ENCODE measurements at places on chromosomes 16 and 17.
A peak's percentile ranks its signal among the peaks of the same experiment; 100 is the strongest.

DNA sequence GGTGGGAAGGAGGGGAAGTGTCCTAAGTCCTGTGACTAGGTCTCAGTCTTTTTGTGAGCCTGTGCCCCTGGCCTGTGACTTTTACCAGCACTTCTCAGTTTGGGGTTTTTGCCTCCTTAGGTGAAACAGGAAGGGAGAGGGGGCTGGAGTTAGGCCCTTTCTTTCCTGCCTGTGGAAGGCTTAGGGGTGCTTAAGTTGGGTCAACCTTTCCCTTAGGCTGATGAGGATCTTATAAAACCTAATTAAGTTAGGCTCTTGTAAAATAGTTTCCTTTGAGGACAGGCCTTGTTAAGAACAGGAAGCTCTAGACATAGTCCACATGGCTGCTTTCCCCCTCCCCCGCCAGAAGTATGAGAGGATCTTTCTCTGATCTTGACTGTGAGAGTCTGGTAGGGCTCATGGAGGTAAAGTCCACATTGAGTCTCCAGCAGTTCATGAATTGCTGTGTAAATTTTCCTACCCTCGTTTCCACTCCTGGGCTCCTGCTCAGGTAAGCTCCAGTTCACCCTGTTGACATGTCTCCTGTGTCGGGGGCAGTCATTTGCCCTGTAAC is 17.0 kb upstream of the DNASE1 start:
- peaks cover 21% of the 10 kb centered on the region for H3K4me1 ChIP-seq
- H3K27ac ChIP-seq: peak overlapping the region; percentile 47
- no peak overlapping the region for H3K4me3 ChIP-seq
- no peak for DNase-seq
- H3K36me3 ChIP-seq: peaks cover 10% of the 10 kb centered on the region
- no peaks in the 10 kb centered on the region for H3K27me3 ChIP-seq

- H3K4me3 ChIP-seq: peak overlapping the region; percentile 98
- H3K27ac ChIP-seq: peak overlapping the region; percentile 88
- H3K36me3 ChIP-seq: peaks cover 2% of the 10 kb centered on the region
These were observed 513 bp downstream of the CRLF3 start for GRCh38 chr17:30824002-30824355.

DNA sequence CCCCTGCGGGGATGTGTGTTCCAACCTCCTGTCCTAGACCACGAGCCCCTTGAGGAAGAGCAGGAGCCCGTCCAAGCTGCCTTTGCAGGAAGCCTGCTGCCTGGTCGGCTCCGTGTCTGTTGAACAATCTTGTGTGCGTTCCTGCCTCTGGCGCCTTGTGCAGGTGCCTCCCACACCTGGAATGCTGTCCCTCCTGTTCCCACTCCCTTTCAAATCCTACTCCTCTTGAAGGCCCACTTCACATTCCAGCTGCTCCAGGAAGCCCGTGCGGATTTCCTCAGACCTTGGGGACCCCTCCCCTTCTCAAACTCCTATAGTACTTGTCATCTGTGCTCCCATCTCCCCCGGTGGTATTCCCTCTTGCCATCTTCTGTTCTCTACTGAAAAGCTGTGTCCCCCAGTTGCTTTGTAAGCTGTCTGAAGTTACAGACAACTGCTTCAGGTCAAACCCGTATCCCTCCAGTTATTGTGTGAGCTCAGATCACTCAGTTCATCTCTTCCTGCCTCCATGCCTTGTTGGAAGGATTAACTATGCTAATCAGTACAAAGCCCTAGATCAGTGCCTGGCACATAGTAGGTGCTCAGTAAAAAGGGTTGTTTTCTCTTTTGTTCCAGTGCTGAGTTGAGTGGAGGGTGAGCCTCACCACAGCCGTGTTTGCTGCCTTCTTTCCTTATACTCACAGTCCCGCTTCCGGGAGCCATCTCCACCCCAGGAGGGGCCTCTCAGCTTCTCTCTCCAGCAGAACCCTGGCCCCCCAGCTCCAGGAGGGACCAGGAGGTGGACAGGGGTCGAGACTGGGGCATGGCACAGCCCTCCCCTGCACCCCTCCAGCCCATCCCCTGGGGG is 241.8 kb upstream of the CIBAR2 start:
- no peaks in the 10 kb centered on the region for H3K36me3 ChIP-seq
- peaks cover 3% of the 10 kb centered on the region for H3K27me3 ChIP-seq
- H3K27ac ChIP-seq: no peak overlapping the region
- no peaks in the 10 kb centered on the region for H3K4me1 ChIP-seq
- H3K4me3 ChIP-seq: no peak overlapping the region
- DNase-seq: no peak

- no peak overlapping the region for H3K27ac ChIP-seq
- peaks cover 2% of the 10 kb centered on the region for H3K4me1 ChIP-seq
- peaks cover 59% of the 10 kb centered on the region for H3K36me3 ChIP-seq
- no peak overlapping the region for H3K4me3 ChIP-seq
These were observed 92.9 kb downstream of the PHKB start for GRCh38 chr16:47553853-47554564.

DNA sequence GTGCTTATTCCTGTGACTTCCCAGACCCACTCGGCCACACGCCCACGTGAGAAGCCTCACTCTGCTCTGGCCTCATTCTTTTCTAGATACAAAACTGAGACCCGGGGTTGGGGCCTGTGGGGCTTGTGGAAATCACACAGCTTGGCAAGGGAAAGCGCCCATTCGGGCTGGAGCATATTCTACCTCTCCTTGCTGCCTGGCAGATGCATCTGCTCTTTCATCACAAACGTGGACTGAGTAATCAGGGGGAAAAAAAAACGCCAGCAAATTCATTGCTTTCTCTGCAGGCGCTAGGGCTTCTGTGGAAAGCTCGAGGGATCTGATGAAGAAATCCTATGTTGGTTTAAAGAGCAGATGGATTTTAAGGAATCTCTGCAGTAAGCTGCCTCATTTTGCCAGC is 44.4 kb downstream of the DNAH9 start:
- H3K4me3 ChIP-seq: no peak overlapping the region
- peaks cover 2% of the 10 kb centered on the region for H3K4me1 ChIP-seq
- no peak for DNase-seq
- H3K27me3 ChIP-seq: no peaks in the 10 kb centered on the region
- no peaks in the 10 kb centered on the region for H3K36me3 ChIP-seq

DNA sequence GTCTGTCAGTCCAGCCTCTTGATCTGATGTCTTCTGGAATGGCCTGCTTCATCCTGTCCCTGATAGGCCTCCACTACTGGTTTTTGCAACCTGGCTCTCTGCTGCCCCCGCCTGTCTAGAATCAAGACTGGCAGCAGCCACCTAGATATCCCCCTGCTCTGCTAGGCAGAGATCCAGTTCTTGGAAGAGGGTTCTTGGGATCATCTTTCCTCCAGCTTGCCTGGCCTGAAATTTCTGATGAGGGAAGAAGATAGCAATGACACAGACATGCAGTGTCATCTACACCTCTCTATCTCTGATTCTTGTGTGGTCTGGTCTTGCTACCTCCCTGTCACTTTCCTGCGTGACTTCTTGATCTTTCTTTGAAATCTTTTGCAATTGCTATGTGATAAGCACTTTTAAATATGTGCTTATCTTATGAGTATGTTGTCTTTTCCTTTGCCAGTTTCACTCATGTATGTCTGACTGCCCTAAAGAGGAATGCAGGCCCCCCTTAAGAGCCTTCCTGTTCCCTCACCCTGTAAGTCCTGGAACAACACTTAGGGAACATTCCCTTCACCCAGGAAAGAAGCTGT is 20.3 kb upstream of the NFATC3 start:
- H3K36me3 ChIP-seq: peaks cover 44% of the 10 kb centered on the region
- no peak overlapping the region for H3K4me3 ChIP-seq
- peak; percentile 58 for DNase-seq
- H3K27me3 ChIP-seq: no peaks in the 10 kb centered on the region
- H3K27ac ChIP-seq: no peak overlapping the region

All from memory B cell (primary cell).